Stimulated activated CD4-positive, alpha-beta T cell treated with anti-CD3 and anti-CD28 coated beads, Interleukin-15, amount 100 ng/mL, for 1 hour (primary cell): ENCODE measurements at places on chromosomes 1 and 21.

- no peak for DNase-seq
Measured at GRCh38 chr1:67769633-67770256, 63.5 kb downstream of the GNG12 start.

DNA sequence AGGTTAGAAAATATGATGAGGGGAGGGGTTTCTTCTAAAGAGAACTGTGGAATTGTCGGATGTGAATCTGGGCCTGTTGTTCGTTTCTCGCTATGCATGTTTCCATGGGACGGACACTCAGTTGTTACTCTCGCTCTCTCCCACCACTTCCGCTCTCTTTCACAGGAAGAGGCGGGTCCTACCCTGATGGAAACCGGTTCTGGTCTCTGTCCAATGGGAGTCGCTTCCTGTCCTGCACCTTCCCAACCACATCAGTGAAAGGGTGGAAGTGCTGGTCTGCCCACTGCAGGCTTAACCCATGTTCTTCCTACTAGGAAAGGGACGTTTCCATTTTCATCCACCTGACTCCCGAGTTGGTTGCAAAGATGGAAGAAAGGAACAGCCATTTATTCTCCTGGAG lies 119.4 kb downstream of the KCNJ15 start:
- DNase-seq, result no peak

GRCh38 chr1:4494558-4494957 lies 159.9 kb upstream of the AJAP1 start:
- DNase-seq, result no peak

- DNase-seq, result no peak
Measured at GRCh38 chr1:18922319-18922726, 20.0 kb upstream of the ALDH4A1 start.

DNA sequence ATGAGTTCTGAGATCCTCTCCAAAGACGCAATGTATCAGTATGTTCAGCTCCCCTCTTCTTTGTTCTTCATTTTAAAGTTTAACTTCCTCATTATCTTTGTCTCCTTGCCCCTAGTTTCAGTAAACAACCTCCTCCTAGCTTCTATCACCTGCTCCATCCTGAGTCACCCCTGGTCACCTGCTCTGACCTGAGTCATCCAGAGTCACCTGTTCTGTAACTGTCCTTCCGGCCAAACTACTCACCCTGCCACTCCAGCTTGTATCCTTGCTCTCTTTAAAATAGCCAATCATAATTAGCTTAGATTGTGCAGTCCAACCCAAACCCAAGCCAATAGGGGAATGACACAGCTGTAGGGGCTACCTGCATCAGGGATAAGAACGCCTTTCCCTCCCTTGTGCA lies 332.0 kb downstream of the OLFM3 start:
- DNase-seq, result no peak

GRCh38 chr1:42177541-42177981 lies 13.0 kb upstream of the GUCA2A start:
- no peak for DNase-seq

DNA sequence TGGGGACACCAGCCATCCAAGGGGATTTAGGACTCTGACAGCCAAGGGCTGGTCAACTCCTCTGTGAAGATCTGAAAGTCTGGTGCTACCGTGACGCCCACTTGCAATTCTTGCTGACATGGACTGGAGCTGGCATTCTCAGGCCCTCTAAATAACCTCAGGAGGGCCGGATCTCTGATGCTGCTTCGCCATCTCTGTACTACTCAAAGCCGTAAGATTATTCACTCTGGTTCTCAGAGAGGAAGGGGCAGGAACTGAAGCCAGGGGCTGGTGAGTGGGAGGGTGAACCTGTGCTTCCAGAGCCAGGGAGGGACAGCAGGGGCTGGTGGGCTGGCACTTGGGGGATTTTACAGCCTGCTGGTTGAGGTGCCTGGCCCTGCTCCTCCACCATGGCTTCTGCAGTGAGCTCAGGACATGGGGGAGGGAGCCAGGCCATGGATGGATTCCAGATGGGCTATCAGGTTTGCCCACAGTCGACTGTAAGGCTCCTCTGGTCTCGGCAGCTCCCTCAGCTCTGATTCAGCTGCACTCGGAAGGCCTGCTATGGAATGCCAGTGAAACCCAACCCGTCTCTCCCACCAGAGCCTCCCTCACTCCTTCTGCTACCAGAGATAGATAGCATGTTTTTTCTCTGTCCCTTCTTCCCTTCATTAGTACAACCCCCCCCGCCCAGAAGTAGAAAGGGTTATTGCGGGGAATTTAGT lies 84.5 kb downstream of the PLXNA2 start:
- DNase-seq, result no peak

- no peak for DNase-seq
Measured at GRCh38 chr21:21605521-21605920, 607.3 kb downstream of the NCAM2 start.

- DNase-seq, result no peak
Measured at GRCh38 chr1:173395762-173396161, 81.4 kb upstream of the PRDX6 start.

DNA sequence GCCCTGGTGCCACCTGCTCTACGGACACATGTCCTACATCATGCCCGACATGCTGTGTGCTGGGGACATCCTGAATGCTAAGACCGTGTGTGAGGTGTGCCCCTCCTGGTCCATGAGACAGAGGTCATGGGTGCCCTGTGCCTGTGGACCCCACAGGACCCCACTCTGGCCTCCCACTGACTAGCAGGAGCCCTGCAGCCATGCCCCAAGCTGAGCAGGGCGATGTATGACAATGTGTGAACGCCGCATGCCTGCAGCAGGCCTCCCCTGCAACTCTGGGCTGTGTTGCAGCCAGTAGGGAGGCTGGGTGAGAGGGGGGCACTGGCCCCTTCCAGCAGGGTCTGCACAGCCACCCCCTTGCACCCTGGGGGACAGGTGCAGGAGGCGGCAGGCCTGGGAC lies 30.0 kb downstream of the PRSS38 start:
- DNase-seq, result no peak

GRCh38 chr1:116508085-116508983 lies 62.5 kb downstream of the CD58 start:
- no peak for DNase-seq

DNA sequence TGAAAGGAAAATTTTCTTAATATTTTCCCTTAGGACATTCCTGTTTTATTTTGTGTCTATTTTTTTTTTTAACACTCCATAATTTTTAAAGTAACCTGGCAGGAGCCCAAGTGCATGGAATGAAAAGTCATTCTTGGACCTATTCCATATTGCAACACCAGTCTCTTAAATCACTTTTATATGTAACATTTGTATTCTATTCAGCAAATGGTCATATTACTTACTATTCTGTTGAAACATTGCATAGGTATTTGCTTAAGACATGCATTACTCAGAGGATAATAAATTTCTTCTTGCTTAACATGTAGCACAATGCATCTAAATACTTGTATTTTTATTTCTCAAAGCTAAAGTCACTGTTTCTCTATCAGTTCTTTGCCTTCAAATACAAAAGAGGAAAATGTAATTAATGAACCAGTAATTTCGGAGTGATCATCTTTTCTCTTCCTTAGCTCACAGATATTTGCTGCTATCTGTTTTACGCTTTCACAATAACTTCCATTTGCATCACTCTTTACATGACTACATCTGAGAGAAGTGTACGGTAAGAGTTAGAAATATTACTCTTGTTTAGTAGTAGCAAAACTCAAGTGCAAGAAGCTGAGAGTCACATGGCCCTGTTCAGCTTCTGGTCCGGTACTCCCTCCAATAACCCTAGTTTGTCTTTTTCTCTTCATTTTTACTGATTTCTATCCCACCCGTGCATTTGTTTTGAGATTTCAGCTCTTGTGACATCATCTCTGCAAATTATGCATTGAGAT lies 394.8 kb downstream of the USP25 start:
- no peak for DNase-seq

DNA sequence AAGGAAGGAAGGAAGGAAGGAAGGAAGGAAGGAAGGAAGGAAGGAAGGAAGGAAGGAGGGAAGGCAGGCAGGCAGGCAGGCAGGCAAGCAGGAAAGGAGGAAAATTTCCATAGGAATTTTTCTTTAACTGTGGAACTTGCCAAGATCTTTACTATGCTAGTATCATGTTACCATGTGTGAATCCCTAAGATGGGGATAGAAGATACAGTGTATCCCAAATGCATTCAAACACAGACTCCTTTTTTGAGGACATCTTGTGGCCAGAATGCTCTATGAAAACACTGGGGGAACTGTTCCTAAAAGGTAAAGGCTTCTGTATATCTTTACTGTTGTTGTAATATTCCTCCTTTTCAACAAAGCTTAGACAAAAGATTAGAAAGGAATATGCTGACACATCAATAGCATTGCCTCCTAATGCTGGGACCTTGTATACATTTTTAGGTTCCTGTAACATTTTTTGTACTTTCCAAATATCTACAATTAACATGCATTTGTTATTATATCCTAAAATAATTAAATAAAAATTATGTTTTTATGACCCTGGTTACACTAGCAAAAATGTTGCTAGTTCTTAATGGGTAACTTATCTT lies 20.6 kb downstream of the CCDC190 start:
- no peak for DNase-seq

- DNase-seq, result no peak
Measured at GRCh38 chr1:209387969-209388329, 195.6 kb upstream of the CAMK1G start.

DNA sequence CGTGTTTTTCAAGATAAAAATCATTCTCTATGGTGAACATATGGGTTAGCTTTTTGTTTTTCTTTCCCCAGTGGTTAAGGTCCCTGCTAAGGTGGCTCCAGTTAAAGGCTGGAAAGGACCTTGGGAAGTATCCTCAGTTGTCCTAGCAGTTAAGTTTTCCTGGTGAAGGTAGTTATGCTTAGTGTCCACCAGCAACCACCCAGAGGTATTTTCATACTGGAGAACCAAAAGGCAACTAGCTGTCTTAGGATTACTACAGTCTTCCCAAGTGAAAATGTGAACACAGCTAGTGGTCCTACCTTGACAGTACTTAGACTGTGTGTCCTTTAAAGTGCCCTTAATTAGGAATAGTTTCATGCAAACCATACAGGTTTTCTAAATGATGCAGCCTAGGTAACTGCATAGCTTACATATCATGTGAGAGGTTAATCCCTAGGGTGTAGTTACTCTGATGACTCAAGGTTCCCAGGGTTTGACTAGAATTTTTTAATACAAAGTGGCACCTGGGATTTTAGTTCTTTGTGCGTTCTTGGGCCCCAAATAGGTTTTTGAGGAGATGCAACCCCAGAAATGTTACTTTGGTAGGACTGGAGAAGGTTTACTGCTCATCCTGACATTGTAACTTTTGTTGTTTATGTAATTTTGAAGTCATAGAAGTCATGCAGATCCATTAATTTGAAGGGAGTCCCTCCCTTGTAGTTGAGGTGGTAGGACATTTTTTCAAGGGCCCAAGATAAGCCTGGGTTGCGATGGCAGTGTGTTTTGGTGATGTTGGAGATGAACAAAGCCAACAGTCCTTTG lies 36.5 kb downstream of the YY1AP1 start:
- no peak for DNase-seq

GRCh38 chr1:99784143-99784542 lies 17.7 kb upstream of the FRRS1 start:
- DNase-seq, result no peak

- DNase-seq, result no peak
Measured at GRCh38 chr1:235918032-235918431, 51.3 kb upstream of the LYST start.

DNA sequence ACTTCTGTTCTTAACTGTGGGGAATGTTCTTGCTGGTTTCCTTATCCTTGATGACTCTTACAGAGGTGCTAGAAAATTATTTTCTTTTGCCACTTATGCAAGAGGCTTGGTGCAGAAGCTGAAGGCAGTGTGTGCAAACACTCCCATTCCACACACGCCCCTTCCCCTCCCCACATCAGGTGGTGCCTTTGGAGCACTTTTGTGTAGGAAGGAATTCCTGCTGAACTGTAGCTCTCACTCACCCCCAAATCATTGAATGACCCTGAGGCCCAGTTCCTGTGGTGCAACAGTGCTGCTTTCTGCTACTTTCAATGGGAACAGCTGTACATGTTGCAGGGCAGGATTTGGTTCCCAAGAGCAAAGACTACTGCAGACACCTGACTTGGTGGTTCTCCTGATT lies 101.8 kb downstream of the CD247 start:
- DNase-seq, result no peak

DNA sequence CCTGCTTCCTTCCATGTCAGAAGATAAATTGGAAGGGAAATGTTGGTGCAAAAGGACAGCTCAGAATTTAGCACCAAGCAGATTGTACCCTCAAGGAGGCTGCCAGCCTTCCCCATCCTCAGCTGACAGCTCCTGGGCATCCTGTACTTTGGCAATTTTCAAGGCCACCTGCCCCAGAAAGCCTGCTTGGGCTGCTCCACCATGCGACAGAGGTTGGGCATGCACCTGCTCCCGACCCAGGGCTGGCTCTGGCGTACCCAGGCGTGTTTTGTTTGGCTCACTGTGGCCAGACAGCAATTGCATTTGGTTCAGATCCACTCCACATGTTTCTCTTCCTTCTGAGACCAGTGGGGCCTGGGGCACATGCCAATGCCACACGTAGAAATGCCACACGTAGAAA lies 547.8 kb downstream of the NPHP4 start:
- DNase-seq, result no peak

DNA sequence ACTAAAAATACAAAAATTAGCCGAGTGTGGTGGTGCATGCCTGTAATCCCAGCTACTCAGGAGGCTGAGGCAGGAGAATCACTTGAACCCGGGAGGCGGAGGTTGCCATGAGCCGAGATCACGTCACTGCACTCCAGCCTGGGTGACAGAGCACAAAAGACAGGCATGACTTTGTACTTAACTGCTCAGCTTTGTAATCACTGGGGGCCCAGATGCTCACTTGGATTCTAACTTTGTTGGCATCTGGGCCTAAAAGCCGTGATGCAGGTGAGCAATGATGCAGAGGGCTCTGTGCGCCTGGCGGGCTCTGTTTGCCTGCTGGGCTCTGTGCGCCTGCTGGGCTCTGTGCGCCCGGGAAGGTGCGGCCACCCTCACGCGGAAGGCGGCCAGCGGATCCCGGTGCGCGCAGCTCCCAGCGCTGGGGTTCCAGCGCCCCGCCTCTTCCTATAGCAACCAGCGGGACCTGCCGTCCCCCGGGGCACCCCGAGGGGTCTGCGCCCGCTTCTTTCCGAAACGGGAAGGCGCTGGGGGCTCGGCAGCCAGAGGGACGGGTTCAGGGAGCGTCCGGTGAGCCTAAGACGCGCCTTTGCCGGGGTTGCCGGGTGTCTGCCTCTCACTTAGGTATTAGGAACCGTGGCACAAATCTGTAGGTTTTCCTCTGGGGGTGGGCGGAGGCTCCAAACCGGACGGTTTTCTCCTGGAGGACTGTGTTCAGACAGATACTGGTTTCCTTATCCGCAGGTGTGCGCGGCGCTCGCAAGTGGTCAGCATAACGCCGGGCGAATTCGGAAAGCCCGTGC lies 31.7 kb downstream of the PRMT2 start:
- DNase-seq, result no peak
